ENCODE measurements at places on chromosomes 6 and 20.

DNA sequence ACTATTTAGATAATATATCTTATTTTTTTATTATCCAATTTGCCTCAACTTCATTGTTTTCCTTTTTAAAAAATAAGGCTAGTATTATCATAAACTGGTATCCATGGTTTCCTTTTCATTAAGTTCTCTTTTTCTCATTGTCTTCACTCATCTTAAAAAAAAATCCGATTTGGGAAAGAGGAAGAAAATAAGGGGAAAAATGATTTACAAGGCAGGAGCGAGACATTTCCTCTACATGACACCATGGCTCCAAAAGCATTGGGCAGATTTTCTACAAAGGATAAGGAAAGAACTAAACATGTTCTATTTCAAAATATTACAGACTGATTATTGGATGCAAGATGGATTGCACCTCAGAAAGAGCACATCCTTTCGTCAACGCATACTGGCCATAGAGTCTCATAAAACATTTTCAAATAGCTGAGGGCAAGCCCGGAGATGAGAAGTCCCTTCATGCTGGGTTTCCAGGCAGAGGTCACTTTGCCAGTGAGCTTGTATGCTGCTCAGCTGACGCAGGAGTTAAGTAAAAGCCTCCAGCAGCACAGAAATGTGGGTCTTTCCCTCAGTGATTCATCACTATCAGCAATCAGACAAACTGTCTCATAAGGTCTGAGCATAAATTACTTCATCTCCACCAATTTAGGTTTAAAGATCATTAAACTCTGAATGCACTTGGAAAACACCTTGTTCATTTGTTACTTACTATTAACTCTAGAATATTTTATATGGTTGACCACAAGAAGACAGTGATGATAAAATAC is 129.0 kb upstream of the TNFAIP3 start:
- no peak for DNase-seq

DNA sequence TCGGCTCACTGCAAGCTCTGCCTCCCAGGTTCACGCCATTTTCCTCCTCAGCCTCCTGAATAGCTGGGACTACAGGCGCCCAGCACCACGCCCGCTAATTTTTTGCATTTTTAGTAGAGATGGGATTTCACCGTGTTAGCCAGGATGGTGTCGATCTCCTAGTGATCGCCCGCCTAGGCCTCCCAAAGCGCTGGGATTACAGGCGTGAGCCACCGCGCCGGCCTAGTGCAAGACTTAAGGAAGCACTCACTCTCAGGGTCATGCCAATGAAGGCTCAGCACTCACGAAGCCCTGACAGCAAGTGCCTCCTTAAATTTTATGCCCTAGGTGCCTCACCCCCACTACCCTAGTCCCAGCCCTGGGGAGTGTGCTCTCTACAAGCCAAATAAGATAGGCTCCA is 4.7 kb upstream of the DOK5 start:
- no peak for DNase-seq

- no peak for DNase-seq
These were observed 118.3 kb downstream of the KHDRBS2 start for GRCh38 chr6:62167736-62168135.

- no peak for DNase-seq
These were observed 64.4 kb upstream of the MAFB start for GRCh38 chr20:40753472-40753871.

DNA sequence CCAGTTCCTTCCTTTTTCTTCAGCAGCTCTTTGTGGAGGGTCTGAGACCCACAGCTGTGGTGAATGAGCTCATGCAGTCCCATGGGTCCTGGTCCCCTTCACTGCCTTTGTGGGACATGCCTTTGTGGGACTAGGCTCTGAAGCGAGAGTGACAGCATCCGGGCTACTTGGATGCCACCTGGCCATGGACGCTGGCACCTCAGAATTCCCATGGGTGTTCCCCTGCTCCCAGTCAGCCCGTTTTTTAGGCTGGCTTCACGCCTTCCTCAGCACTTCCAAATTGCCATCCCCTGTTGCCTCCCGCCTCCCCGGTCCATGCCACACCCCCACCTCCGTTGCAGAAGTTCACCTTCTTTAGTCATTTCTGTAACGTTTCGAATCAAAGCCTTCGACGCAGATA is 45.1 kb downstream of the RAMACL start:
- no peak for DNase-seq

DNA sequence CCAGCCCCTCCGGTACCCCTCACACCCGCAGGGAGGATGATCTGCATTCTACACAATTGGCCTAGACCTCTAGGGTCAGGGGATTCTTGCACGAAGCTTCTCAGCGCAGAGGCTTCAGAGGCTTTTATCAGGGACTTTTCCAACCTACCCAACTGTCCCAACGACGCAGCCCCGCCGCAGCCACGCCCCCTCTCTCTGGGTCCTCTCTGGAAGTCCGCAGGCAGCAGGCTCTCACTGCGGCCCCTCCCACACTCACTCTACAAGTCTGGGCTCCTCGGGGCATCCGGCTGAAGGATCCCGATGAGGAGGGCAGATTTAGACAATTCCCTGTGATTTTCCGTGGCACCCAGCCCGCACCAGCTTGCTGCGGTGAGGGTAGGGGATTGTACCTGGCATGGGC is 227.7 kb upstream of the RNF24 start:
- no peak for DNase-seq

GRCh38 chr6:128271527-128271926 is 248.9 kb downstream of the PTPRK start:
- no peak for DNase-seq

DNA sequence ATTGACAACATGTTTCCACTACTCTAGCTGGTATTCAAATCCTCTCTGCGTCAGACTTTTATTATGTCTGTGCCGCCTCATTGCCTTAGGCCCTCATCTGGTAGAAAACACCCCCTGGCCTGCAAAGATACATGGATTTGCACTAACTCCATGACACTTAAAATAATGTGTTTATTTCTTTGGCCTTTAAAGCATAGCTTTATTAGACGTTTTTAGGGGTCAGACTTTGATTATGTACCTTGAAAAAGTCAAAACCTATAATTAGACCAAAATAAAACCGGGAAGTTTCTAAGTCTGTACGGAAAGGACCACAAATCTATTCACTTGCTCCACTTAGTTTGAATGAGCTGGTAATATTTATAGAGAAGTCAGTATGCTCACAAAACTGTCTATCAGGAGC is 357.9 kb upstream of the NOX3 start:
- no peak for DNase-seq

- DNase-seq: no peak
These were observed 64.5 kb upstream of the SLC22A1 start for GRCh38 chr6:160057080-160057479.

DNA sequence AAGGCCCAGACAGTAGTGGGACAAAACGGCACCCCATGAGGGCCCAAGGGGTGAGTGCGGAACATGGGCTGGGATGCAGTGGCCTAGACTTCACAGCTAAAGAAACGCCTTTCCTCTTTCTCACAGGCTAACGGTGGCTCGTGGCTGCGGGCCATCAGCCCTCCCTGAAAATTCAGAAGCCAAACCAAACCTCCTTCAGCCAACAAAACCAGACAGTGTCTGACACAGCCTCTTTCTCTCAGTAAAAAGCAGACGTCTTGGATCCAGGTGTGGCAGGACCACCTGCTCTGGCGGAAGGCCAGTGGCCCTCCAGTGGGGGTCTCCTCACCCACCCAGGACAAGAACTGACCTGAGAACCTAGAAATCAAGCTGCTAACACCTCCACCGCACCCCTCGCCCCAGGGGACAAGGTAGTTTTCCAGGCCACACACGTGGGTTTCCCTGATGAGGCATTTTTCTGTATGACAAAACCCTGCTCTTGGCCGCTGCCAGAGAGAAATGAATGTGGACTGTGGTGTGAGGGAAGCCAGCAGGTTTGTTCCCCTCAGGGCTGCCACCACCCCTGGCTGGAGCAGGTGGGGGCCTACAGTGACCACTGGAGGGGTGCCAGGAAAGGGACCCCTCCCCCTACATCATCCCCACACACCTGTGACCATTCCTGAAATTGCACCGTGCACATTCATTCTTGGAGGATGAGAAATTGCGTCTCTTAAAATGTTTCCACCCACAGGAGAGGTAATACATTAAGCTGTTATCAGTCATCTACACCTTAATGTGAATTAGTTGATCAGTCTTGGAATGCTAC is 76.8 kb upstream of the PIM1 start:
- no peak for DNase-seq

DNA sequence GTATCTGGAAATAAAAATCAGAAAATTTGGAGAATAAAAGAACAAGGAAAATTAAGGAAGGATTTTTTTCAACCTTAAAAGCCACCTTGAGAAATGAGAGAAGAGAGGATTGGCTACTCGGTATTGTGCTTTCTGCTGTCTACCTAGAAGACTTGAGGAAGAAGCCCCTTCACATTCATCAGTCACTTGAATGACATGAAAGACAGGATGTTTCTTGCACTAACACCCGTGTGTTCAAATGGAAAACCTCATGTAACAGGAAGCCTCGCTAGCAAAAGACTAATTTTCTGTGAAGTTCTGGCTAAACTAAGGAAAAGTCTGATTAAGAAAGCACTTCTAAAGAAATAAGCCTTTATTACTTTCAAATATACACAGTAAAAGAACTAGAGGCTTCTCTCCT is 69.9 kb downstream of the OLIG3 start:
- no peak for DNase-seq

Data from stimulated activated CD4-positive, alpha-beta T cell treated with anti-CD3 and anti-CD28 coated beads, Interleukin-2, amount 100 ng/mL, for 24 hours (primary cell).